Upper lobe of right lung (tissue), 1 donor: ENCODE measurements at places on chromosomes 11 and 22.

DNA sequence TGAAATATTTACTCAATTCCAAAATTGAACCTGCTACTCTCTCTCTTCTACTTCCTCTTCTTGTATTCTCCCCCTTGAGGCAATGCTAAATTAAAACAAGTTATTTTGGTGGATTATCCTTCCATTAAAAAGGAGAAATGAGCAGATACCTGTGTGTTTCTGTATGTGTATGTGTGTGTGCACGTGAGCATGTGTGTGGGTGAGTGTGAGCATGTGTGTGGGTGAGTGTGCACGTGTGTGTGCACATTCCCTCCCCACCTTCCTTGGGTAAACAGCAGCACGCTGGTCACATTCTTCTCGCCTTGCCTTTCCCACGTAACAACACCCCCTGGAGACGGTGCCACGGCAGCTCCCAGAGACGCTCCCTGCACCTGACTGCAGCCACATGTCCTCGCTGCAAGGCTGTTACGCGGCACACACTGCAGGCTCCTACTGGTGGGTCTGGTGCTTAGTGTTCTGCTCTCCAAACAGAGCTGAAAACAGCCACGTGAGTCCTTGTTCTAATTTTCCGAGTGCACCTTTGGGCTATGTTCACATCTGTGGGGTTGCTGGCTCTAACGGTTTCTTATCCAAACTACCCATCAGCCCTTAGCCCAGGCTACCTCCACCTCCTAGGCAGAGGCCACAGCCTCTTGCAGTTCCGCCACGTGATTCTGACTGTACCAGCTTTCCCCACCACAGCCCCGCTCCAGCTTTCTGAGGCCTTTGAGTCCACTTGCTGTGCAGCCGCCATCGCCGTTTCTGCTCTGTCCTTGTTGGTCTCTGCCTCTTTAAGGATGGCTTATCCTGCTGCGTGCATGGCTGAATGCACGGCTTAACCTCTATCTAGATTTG, 123.4 kb downstream of the CTTN start:
- peak; percentile 58 for DNase-seq

GRCh38 chr11:33187998-33188722, 26.9 kb upstream of the CSTF3 start:
- DNase-seq: no peak

DNA sequence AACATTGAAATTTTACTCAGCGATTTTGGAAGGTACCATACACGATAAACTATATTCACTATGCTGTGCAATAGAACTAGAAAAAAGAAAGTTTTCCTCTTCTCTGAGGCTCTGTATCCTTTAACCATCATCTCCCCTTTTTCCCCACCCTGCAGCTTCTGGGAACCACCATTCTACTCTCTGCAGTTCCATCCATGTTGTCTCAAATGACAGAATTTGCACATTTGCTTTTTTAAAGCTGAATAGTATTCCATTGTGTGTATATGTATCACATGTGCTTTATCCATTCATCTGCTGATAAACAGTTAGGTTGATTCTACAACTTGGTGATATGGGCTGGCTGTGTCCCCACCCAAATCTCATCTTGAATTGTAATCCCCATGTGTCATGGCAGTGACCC, 21.2 kb downstream of the TMEM123 start:
- no peak for DNase-seq

- peak; percentile 3 for DNase-seq
Measured at GRCh38 chr22:50694099-50694605, 21.5 kb downstream of the SHANK3 start.

- DNase-seq: no peak
Measured at GRCh38 chr11:68804786-68805185, 36.9 kb downstream of the CPT1A start.

- no peak for DNase-seq
Measured at GRCh38 chr11:44928816-44929215, 21.9 kb downstream of the TP53I11 start.

- no peak for DNase-seq
Measured at GRCh38 chr22:22709719-22710445, 65.5 kb downstream of the GGTLC2 start.

DNA sequence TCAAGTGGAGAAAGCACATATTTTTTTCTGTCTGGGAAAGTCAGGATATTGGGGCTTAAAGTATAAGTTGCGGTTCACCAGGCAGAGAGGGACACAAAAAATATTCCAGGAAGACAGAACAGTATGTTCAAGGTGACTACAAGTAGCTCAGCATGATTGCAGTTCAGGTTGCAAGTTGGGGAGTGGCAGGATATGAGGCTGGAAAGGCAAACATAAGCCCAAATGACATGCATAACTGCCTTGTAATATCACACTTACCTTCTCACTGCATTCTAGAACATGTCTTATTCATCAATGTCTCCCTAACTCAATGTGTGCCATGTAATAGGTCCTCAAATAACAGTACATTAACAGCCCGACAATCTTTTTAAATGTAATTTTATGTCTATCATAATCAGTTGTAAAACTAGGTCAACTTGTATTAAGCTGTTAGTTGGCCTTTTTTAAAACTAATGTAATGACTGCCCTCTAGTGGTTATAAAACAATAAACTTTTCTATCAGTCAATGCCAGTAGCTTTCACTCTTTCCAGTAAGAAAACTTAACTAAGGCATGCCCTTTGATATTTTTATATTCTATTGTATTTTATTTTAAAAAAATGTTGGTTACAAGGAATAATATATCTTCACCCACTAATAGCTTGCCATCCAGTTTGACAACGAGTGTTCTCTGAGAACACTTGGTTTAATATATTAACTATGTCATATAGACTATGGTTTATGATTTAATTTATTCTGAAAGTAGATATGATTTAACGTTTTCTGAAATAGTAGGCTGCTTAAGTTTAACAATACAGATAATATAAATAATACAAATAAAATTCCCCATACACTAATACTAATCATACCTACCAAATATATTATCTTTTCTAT, 39.4 kb upstream of the CFAP300 start:
- no peak for DNase-seq

DNA sequence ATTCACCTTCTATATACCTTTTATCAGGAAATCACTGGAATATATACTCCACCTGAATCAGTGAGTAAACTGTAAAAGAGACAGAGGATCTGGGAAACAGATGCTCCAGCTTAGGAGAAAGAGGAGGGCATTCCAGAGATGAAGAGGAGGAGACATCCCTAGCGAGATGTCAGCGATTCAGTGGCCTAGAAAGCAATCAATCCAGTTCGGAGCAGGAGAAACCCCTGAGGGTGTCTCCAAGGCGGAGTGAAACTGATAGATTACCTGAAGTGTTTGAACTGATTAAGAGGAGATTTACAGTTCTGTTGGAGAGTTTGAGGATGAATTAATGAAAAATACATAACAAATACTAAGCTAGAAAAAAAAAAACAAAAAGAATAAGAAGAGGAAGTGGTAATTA, 24.5 kb upstream of the TNRC6B start:
- no peak for DNase-seq
